ENCODE measurements at places on chromosomes 7 and 10.
A peak's percentile ranks its signal among the peaks of the same experiment; 100 is the strongest.

DNA sequence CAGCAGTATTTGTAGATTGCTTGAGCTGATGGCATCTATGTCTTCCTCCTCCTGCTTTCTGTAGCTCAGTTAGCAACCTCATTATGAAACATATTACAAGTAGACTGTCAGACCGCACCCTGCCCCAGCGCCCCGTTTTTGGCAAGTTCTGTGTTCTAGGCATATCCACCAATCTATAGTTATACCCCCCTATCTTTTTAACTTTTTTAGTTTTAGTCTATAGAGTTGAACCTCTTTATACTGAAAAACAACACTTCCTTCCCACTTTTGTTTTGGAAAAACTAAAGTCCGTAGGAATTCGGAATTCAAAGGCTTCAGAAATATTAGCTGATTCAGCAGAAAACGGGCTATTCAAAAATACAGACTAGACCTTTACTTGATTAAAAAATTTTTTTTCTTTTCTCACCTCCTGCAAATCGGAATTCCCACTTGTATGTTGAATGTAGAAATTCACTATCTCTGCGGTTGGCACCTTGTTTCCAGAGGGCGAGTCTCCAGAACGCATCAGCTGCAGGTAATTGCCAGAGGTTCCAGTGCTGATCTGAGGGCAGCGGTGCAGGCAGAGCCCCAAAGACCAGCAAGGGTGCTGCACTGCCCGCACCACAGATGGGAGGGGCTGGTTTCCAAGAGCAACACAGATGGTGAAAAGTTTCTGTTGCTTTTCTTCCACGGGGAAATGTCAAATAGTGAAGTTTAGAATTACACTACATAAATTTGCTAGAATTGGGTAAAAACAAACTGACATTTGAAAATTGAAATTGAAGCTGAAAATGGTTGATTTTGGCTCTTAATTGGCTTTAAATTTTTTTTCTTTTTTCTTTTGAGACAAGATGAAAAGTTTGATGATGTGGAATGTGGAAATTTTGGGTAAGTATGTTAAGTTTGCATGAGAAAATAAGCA is 2.2 kb upstream of the FZD8 start:
- DNase-seq = no peak

DNA sequence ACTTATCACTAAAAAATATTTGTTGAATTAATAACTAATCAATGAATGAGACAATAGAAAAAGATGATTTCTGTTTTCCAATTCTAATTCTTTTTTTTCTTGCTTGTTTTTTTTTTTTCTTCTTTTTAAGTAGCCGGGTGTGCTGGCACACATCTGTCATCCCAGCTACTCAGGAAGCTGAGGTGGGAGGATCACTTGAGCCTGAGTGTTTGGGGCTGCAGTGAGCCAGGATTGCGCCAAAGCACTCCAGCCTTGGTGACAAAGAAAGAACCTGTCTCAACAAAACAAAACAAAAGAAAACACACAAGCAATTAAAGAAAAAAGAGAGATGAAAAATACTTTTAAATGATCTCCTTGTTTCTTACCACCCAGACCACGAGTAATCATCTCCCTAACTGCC is 1109.3 kb downstream of the REEP3 start:
- no peak for DNase-seq

- DNase-seq = no peak
Observed at GRCh38 chr7:32299133-32299702, 191.0 kb downstream of the LSM5 start.

GRCh38 chr7:127578036-127578684 is 7.2 kb downstream of the GCC1 start:
- DNase-seq = no peak

DNA sequence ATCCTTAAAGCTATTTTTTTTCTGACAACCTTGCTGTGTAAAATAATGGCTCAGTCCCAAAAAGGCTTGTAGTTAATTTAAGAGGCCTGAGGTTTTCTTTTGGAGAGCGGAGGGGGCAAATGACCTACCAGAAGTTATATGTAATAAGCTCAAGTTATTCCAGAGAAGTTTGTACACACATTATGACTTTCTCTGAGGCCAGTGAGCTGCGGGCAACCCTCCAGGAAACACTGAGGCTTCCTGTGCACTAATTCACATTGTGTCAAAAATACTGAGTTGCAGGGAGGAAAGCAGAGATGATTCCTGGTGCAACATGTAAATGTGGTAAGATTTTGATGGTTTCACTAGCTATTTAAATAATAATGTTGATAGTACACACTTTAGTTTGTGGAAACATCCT is 188.6 kb downstream of the DIP2C start:
- DNase-seq = no peak

- DNase-seq = no peak
Observed at GRCh38 chr10:90977855-90978486, 57.1 kb upstream of the ANKRD1 start.

DNA sequence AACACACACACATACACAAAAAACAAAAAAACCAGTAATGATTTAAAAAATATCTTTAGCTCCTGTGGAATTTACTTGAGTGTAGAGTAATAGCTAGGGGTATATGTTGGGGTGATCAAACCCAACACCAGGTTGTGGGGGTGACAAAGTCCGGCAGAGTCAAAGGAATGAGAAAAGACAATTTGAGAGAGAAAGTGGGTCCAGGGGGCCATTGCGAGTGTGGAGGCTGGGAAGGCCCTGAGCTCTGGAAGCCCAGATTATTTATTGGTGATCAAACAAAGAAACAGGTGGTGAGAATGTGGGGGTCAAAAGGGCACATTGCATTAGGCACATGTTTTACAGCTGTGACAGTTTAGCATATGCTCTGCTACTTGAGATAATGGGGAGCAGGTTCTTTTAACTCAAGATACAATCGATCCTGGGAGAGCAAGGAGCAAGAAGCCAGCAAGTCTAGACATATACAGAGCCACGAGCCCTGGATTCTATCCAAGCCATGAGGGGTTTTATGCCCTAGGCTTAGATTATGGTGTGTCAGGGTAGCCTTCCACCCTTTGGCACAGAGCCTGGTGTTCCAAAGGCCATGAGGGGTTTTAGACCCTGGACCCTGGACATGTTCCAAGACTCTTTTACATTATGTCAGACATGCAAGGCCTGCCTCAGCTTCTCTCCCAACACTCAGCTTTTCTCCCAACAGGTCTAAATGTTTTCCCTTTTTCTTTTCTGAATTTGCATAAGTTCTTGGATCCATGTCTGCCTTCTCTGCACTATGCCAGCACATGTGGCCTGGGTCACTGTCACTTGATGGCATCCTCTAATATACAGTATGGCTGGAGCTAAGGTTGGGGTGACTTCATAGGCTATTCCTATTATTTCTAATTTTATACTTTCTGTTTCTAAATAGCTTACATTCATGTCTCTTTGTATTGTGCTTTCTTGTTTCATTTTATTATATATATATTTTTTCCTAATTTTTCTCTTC is 48.6 kb upstream of the MKI67 start:
- no peak for DNase-seq

DNA sequence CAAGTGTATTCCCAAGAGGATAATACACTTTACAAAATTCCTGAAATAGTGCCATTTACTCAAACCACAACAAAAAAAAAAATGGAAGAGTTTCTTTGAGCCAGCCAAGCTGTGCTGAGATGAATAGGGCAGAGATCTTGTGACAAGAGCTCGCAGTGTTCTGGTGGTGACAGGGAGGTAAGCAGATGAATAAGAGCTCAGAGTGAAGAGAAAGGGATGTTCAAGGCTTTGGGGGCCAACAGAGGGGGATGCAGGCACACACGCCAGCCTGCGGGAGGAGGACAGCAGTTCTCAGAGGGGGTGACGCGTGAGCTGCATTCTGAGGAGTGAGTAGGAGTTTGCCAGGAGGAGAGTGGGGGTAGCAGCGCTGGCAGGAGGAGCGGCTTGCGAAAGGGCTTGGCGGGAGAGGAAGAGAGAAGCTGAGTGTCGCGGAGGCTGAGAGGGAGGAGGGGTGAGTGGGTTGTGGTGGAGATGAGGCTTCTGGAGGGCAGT is 194.4 kb upstream of the IMMP2L start:
- peak; percentile 30 for DNase-seq

- DNase-seq = no peak
Observed at GRCh38 chr10:52776471-52776903, 3.9 kb upstream of the MBL2 start.

GRCh38 chr7:117077658-117078057 is 124.4 kb downstream of the ST7 start:
- DNase-seq = no peak

DNA sequence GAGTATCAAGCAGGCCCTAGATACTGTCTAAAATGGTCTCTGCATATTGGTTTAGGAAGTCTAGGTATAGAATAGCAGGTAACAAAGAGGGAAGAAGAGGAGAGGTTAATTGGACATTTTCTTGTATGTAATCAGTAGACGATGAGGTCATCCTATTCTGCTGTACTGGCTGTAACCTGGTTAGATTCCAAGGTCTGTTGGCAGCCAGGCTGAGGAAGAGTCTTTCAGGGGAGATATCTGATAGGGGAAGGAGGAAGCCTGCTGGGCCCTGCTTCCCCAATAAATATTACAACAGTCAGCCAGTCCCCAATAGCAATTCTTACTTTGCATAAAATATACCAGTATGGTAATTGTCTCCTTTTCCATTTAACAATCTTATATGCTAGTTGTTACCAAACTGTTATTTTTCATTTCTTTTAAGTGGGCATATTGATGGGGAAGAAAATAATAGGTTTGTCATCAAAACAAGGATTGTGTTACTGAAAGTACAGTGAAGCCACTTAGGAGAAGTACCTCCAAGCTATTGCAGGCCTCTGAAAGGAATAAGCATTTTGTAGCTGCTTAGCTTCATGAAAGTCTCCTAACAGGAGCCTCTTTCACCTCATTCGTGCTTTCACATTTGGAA is 186.4 kb downstream of the LRRC4 start:
- peak; percentile 55 for DNase-seq

- DNase-seq = no peak
Observed at GRCh38 chr7:104982308-104983075, 31.5 kb upstream of the KMT2E start.

DNA sequence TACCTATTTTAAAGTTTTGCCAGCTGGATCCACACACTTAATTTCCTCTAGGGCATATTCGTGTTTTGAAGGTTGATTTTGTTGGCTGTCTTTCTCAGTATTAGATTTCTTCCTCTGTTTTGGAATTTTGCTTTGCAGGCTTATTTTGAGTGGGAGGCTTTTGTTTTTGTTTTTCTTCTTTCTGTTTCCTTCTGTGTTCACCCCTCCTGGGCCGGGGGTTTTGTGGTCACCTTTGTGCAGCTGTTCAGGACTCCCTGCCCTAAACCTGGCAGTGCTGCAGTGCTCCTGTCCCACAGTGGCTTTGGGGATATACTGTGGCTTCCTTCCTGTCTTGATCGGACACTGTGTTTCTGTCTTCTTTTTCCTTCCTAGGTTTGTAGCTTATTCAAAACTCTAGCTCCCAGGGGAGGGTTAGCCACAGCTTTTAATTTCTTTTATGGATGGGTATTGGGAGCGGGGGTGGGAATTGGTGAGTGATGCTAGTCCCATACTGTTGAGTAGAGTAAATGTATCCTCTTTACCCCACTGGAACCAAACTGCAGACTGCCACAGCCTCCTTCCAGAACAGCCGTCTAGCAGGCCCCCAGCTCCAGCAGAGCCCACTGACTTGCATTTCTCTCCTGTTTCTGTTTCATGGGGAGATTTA is 228.7 kb upstream of the FZD8 start:
- DNase-seq = no peak

DNA sequence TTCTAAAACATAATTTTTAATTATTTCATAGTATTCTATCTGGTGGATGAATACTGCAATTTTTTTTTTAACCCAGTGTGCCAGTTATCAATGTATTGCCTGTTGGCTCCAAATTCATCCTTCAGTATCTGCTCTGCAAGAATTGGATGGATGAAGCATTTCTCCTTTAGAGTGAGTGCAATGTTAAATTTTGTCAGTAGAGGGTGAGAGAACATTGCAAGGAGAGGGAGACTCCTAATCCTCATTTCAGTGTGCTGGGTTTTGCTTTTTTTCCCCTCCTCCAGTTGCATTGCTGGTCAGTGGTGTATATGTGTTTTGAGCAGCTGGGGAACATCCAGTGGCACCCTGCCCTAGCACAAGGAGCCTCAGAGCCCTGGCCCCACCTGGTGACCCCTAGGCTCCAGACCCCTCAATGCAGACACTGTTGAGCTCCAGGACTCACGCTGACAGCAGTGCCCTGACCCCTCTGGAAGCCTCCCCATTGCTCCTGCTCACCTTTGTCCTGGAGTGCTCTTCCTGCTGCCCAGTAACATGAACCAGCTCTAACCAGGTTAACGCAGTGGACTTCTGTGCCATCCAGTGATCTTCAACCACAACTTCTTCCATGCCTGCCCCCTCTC is 199.4 kb downstream of the USP6NL start:
- no peak for DNase-seq

GRCh38 chr10:12777840-12778585 is 223.5 kb downstream of the CCDC3 start:
- DNase-seq = no peak

DNA sequence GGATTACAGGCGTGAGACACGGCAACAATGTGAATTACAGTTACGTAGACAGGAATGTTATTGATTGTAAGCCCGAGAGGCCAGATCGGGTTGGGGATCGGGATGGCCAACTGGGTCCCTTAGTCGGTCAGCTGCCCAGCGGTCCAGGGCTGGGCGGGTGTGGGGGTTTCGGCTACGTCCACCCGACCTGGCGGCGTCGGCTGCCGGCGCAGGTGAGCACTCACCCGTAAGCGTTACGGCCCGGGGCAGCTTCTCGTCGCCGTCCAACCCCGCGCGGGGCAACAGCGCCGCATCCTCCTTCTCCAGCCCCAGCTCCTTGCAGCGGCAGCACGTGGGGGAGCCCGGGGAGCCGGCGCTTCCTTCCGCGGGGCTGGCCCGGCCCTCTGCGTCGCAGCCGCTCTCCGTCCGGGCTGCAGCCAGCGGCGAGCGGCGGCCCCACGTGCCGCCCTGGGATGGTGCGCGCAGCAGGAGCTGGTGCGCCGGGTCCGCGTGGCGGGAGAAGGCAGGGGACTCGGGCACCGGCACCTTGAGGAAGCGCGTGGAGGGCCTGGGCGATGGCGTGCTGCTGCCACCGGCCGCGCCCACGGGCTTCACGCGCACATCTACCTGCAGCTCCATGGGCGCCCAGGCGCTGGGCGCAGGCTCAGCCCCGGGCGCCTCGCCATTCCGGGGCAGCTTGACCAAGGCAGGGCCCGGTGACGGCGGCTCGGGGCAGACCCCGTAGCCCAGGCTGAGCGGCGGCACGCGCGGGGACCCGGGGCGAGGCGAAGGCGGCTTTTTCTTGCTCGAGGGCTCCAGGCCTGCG is 609 bp downstream of the KLRG2 start:
- peak; percentile 21 for DNase-seq

DNA sequence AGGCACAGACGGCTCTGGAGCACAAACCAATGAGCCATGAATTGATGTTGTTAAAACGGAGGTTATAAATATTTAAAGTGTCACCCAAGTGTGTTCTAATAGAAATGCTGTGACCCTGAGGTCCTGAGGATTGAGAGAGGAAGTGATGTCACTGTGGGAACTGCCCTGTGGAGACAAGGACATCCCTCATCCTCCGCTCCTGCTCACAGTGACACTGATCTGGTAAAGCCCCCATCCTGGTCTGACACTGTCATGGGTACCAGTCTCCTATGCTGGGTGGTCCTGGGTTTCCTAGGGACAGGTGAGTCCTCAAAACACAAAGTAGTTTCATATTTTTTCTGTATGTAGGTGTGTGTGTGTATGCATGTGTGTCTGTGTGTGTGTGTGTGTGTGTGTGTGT is 237.9 kb upstream of the PRSS1 start:
- no peak for DNase-seq

Measured in colonic mucosa (tissue), 4 donors.